HAP-1 (cell line): ENCODE measurements at places on chromosomes 5 and 9.

GRCh38 chr5:59036274-59036961 is 453.5 kb downstream of the RAB3C start:
- DNase-seq, result no peak

DNA sequence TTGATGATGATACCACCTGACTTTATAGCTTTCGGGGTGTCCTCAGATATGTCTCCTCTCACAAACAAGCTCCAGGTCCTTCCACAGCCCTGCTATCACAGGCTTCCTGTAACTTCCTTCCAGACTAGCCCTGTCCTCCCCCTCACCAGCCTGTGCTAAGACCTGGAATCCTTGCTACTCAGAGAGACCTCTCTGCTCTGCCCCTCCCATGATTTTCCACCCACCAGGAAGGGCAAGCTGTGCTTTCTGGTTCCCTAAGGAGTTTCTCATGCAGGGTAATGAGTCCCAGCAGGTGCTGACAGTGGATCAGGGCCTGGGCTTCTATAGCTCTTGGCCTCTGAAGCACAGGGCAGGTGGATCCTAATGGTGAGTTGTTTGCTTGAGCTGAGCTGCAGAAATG is 86.9 kb downstream of the AOPEP start:
- DNase-seq, result no peak

DNA sequence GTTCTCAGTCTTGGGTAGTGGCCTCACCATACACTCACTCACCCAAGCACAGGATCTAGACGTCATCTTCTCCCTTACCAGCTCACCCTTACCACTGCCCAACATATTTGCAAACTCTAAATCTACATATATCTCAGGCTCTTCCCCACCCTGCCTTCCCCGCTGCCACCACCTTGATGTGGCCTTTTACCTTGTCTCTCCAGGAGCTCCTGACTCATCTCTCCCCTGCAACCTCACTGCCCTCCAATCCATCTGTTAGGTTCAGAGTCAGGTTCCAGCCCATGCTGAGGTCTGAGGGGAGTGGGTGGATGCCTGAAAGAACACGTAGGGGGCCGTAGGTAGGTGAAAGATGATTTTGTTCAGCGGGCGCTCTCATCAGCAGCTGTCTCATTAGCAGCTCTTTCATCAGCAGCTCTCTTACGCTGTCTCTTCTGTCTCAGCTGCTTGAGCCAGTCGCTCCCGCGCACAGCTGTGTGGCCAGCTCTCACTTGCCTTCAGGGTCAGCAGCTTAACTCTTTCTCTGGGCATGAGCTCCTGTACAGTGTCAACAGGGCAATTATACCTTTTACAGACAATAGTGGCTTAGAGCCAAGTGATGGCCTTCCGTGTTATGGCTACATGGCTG is 23.1 kb upstream of the CKMT2 start:
- no peak for DNase-seq

DNA sequence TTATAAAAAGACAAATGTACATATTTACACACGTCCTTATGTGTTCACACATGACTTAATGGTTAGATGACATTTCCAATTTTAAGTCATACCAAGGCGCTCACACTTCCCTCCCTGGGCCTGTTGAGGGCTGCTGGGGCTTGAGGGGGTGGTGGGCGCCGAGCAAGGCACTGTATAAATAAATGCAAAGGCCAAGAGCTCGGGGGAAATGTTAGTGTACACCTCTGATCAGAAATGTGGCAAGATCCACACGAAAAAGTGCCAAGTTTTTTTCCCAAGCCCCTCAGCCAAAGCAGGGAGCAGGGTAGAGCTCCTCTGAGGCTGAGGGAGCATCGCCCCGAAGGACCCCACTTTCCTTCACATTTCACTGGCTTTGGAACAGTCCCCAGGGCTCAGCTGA is 7.5 kb downstream of the IRF1 start:
- DNase-seq, result no peak

DNA sequence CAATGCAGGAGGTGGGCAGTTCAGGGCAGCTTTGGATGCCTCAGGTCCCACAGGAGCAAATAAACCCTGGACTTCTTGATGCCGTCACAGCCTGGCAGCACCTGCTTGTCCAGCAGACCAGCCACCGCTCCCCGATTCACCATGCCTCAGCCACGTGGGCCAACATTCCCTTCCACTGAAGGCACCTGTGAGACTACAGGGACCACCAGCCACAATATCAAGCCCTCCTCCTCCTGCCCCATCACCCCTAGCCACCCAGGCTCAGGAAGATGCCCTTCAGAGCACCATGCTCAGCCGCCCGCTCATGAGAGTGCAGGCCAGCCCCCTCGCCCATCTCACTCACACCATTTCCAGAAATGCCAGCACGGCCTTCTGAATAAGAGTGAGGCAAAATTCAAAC is 234.7 kb downstream of the SYK start:
- no peak for DNase-seq

DNA sequence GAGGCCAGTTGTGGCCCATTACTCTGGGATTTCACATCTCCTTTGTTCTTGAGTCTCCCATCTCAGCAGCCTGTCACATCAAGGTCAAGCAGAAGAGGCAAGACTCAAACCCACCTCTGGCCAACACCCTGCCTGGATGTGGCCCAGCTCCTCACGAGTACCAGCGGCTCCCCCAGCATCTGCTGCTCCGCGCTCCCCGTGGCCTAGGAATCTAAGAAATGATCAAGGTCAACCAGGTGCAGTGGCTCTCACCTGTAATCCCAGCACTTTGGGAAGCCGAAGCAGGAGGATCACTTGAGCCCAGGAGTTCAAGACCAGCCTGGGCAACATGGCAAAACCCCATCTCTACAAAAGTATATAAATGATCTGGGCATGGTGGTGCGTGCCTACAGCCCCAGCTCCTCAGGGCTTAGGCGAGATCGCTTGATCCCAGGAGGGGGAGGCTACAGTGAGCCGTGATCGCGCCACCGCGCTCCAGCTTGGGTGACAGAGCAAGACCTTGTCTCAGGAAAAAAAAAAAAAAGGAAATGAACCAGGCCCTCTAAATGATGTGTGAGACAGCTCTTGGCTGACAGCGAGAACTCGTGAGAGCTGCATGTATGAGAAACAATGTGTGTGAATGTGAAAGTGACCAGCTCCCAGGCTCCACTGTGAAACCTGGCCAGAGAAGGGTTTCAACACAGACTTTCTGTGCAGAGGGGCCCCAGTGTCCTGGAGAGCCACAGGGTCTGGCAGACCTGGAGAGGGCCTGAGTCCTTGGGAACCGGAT is 61.6 kb upstream of the ANGPTL2 start:
- DNase-seq, result no peak

DNA sequence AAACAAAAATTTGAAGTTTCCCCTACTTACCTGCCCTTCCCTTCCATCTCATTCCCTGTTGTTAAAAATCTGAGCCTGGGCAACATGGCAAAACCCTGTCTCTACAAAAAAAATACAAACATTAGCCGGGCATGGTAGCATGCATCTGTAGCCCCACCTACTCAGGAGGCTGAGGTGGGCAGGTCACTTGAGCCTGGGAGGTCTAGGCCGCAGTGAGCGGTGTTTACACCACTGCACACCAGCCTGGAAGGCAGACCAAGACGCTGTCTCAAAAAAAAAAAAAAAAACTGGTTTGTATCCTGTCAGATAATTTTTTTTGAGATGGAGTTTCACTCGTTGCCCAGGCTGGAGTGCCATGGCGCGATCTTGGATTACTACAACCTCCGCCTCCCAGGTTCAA is 16.3 kb upstream of the REEP5 start:
- DNase-seq, result no peak

DNA sequence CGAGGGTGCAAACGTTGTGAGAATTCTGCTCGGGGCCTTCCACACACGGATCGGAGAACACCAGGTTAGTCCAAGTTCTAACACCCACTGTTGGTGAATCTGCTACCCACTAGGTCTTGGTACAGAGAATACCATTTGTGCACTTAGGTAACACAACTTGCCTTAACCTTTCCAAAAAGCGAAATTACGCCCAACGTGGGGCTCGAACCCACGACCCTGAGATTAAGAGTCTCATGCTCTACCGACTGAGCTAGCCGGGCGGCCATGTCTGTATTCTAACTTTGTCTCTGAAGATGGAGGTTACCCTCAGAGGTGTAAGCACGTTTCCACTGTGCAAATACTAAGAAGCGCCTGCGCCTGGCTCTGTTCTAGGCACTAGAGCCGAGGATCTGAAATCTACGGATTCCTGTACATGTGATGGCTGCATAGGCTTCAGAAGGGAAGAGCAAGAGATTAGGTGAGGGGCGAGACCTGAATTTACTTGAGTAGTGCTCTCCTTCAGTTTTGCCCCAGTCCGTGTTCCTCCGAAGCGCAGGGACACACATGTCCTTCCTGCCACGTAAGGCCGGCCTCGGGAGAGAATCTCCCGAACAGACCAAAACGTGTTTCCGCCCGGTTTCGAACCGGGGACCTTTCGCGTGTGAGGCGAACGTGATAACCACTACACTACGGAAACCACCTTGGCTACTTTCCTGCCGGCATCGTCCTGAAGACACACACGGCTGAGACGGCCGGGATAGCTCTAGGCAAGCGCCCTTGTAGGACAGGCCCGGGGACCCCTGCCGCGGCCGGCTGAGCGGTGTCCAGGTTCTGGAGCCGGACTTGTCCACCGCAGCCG is 1.1 kb upstream of the TRIM41 start:
- peak; percentile 97 for DNase-seq

DNA sequence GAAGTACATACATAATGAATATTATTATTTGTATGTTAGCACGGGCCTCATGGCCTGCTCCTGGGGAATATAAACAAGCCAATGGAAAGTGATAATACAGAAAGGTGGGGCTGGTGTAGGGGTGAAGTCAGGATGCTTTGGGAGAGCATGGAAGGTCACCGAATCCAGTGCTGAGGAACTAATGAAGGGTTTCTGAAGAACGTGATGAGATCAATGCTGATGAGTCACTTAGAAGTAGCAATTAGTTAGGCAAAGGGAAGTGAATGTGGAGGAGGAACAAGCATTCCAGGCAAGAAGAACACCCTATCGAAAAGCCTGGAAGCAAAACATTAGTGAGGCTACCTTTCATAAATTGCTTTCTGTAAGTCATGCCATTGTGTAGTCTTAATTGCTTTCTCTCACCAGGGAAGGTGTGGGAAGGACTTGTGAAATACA is 2.1 kb downstream of the ANXA1 start:
- peak; percentile 33 for DNase-seq

- no peak for DNase-seq
Observed at GRCh38 chr9:107933516-107933915, 443.9 kb upstream of the KLF4 start.
